ENCODE measurements at places on chromosomes 11 and 22.

- no peak for DNase-seq
Measured at GRCh38 chr22:38954414-38955043, 2.9 kb upstream of the APOBEC3A start.

- DNase-seq, result no peak
Measured at GRCh38 chr11:94926271-94926625, 47.1 kb downstream of the CWC15 start.

GRCh38 chr11:126704096-126704495, 296.5 kb downstream of the KIRREL3 start:
- no peak for DNase-seq

DNA sequence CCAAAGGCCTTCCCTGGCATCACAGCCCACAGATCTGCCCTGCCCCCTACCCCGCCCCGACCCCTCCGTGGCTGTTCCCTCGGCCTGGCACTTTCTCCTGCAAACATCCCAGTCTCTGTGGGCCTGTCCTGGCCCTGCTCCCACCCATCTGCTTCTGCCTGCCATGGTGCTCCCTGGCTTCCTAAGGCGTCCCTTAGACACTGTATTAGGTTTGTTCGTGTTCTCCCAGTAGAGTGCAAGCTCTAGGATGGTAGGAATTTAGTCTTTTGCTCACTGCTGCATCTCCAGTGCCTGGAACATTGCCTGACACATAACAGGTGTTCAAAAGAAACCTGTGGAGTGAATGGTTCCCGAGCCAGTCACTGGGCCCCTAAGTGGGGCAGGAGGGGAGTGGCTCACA, 69.6 kb upstream of the PITPNB start:
- no peak for DNase-seq

GRCh38 chr11:14973621-14974514, 1.7 kb upstream of the CALCA start:
- no peak for DNase-seq

- no peak for DNase-seq
Measured at GRCh38 chr11:43561832-43562231, 118.7 kb upstream of the HSD17B12 start.

Data from stimulated activated CD8-positive, alpha-beta memory T cell treated with anti-CD3 and anti-CD28 coated beads, Interleukin-4, amount 100 ng/mL, for 1 hour (primary cell).